Osteoblast (primary cell): ENCODE measurements at places on chromosomes 2 and 18. TPM values are rescaled to one million over a fixed set of nuclear protein-coding genes. Genes with fewer than 3 reads are reported as not detected.

Gene NXPH2
- total RNA-seq = not detected in 2 replicates

Gene CHRND
- total RNA-seq = not detected in 2 replicates

Gene PPP1CB
- 167 and 170 TPM in 2 replicates for total RNA-seq

Gene RNF152
- 3.3 and 5.0 TPM in 2 replicates for total RNA-seq

Gene PAPOLG
- total RNA-seq = 17.7 and 19.9 TPM in 2 replicates

Gene EGR4
- not detected in 2 replicates for total RNA-seq

Gene OR6B2
- not detected in 2 replicates for total RNA-seq

Gene AQP12B
- total RNA-seq = not detected in 2 replicates

Gene C18orf32
- 16.5 and 16.6 TPM in 2 replicates for total RNA-seq

Gene SRD5A2
- not detected in 2 replicates for total RNA-seq

Gene AMER3
- not detected in 2 replicates for total RNA-seq

Gene FLACC1
- total RNA-seq = 0.72 and 1.5 TPM in 2 replicates
